ENCODE measurements at places on chromosomes 11 and 22.

DNA sequence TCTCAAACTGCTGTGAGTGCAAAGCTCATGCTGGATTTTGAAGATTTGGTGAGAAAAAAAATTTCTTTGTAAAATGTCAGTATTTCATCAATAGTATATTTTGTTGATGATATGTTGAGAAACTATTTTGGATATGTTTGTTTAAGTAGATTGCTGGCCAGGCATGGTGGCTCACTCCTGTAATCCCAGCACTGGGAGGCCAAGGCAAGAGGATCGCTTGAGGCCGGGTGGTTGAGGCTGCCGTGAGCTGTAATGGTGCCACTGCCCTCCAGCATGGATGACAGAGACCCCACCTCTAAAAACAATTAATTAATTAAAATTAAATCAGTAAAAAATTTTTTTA is 6.9 kb upstream of the IFITM3 start:
- DNase-seq: no peak

GRCh38 chr22:39468487-39469325 is 11.9 kb downstream of the MGAT3 start:
- no peak for DNase-seq

- no peak for DNase-seq
Observed at GRCh38 chr11:75468534-75469340, 35.7 kb upstream of the KLHL35 start.

- no peak for DNase-seq
Observed at GRCh38 chr22:30452861-30453260, 19.0 kb downstream of the SEC14L3 start.

GRCh38 chr11:73226297-73227006 is 8.4 kb downstream of the P2RY2 start:
- DNase-seq: no peak

DNA sequence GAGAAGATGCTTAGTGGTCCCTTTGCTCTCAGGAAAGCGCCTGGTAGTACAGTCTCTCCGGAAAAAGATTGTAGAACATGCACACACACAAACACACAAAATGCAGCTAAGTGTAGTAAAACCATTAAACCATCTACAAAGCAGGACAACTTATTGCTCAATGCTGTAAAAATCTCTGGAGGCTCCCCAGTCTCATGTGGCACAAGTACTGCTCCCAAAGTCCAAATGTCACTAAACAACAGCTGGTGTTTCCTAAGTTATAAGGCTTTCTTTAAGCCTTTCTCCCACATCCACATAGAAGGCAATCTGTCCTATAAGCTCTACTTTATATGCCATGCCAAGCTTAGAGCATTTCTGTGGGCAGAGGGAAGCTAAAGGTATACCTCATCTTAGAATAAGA is 32.9 kb downstream of the CDON start:
- no peak for DNase-seq

- DNase-seq: no peak
Observed at GRCh38 chr11:121714351-121714750, 261.6 kb upstream of the SORL1-AS1 start.

DNA sequence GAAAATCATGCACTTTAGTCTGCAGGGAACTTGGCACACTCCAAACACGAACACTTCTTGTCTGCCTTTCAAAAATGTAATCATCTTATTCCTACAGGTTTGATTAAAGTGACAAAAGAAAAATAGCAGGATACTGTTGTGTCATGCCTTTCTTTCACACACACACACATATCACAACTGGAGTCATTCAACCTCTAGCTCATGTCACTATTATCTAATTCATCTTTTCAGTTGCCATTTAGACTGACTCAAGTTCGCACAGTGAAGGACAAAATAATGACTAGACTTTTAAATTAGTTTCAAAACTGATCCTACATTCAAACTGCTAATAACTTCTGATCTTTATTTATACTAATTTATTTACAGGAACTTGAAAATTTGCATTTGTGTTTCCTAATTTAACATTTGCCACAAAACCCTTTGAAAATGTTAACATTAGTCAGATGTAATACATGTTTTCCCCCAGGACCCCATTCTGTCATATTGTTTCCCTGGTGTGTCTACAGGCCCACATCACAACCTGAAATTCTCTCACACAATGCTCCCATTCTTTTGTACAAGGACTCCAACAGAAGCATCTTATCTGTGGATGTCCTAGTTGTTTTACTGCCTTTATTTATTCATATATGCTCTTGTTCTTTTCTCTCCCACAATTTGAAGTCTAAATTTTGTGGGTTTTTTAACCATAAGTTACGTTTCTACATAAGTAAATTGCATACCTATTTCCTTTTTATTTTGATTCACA is 171.1 kb downstream of the GRIA4 start:
- DNase-seq: no peak

- DNase-seq: no peak
Observed at GRCh38 chr11:62919898-62920640, 1.1 kb downstream of the CHRM1 start.

DNA sequence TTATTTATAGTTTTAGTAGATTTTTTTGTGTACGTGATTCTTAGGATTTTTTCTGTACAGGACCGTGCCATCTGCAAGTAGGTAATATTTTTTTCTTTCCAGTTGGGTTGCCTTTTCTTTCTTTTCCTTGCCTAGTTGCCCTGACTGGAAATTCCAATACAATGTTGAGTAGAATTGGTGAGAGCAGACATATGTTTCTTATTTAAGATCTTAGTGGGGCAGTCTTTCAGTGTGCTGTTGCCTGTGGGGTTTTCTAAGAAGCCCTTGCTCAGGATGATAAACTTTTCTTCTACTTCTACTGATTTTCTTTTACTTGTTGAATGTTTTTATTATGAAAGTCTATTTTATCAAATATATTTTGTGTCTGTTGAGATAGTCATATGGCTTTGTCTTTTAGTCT is 33.0 kb downstream of the ATXN10 start:
- no peak for DNase-seq

DNA sequence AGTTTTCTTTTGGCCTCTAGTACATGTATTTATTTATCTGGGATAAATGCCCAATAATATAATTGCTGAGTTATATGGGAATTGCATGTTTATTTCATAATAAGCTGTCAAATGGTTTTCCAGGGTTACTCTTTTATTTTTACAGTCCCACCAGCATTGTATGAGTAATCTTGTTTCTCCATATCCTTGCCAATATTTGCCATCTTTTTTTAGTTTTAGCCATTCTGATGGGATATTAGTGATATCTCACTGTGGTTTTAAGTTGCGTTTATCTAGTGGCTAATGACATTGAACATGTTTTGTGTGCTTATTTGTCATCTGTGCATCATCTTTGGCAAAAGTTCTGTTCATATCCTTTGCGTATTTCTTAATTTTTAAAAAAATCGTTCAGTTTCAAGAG is 372.8 kb upstream of the CCDC179 start:
- no peak for DNase-seq

DNA sequence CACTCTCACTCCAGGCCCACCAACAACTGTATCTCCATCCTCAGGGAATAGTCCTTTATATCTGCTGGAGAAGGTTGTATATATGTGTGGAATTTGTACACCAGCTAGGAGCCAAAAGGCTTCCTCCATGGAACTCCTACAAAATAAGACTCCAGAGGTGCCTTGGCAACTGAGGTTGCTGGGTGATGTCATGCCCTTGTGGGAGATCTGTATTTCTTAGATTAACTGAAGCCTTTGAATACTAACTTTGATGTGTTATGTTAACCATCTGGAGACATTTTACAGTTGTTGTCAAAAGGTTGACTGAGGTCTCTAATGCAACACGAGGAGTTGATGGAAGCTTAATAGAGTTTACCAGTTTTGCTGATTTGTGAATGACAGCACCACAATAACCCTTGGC is 139.5 kb upstream of the TTC12 start:
- no peak for DNase-seq

GRCh38 chr11:84894666-84895065 is 732.5 kb downstream of the DLG2 start:
- no peak for DNase-seq

GRCh38 chr11:102276783-102277182 is 40.5 kb upstream of the BIRC3 start:
- DNase-seq: no peak

GRCh38 chr11:65167656-65168055 is 2.4 kb upstream of the SPDYC start:
- DNase-seq: no peak

DNA sequence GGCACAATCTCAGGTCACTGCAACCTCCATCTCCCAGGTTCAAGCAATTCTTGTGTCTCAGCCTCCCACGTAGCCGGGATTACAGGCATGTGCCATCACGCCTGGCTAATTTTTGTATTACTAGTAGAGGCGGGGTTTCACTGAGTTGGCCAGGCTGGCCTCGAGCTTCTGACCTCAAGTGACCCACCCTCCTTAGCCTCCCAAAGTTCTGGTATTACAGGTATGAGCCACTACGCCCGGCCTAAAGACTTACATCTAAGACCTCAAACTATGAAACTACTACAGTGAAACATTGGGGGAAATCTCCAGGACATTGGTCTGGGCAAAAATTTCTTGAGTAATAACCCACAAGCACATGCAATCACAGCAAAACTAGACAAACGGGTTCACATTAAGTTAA is 13.8 kb upstream of the FAM181B start:
- no peak for DNase-seq

- no peak for DNase-seq
Observed at GRCh38 chr22:46684706-46685105, 53.3 kb downstream of the CERK start.

DNA sequence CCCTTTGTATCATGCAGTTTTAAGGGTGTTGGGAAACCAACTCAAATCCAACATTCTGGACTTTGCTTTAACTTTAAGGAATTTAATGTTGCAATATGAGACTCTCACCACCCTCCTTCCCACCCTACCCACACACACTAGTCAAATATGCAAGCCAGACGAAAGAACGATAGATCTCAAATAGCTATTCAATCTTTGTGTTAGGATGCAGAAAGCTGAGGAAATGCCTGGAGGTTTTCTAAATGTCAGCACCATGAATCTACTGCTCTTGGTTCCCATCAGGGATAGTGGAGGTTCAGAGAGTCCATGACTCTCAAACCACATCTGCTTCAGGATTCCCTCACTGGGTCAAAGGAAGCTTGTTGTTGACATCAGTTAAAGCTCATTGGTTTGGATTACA is 33.7 kb downstream of the EXPH5 start:
- DNase-seq: no peak

DNA sequence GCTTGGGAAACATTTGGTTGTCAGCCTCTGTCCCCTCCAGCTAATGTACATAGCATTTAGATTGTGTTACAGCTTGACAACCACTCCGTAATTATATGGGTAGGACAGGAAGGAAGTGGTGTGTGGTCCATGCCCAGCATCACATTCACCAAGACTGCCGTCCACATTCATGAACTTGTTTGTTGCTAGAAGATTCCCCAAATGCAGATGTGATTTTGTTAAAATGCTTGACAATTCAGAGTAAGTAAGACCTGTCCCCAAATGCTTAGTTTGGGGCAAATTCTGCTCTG is 1482.7 kb downstream of the TBC1D22A start:
- no peak for DNase-seq

DNA sequence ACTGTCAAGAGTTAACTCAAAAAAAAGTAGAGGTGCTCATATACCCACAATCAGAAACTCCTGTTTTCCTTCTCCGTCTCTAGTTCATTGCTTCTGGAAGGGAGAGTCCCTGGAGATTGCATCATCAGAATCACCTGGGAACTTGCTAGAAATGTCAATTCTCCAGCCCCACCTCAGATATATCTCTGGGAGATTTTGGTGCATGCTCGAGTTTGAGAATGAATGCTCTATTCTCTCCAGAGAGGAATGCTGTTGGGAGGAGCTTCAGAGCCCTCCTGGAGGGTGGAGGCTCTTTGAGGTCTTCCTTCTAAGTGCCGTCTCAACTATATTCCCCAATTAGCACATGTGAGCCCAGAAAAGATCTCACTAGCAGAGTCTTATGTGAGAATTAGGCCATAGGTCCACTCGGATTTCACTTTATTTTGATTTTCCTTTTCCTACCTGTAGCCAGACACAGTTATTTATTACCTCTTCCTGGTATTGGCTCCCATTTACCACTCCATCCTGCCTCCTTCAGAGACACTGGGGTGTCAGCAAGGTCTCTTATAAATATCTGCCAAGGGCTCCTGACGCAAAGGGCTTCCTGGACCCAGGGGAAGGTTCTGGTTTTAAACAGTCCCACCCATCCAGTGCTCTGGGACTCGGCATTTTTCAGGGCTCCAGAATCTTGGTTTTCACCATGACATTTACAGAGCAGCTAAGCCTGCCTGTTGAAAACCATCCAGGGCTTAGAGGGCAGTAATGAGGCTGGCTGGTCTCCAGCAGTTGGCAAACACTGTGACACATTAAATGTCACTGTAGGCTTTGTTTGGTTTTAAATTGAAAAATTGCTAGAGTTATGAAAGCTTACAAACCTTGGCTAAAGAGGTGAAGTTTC is 136.2 kb downstream of the CD44 start:
- no peak for DNase-seq

DNA sequence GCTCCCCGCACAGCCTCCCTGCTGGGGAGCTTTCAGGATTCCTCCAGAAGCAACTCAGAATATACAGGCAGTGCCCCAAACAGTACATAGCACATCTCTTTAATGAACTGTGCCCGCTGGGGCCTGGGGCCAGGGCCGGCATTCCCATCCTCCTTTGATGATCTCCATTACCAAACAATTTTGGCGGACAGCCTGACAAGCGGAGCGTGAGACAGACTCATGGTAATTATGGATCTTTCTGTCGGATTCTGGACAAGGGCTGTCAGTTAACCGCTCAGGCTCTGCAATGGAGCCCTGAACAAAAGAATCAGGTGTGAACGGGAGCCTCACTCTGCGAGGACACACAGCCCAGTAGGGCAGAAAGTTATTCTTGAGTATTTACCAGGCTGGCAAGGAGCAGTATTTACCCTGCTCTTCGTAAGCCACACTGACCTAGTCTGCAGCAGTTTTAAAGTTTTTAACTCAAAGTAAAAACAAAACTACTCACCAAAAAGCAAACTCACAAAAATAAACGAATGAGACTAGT is 174.0 kb downstream of the TBC1D22A start:
- DNase-seq: no peak

DNA sequence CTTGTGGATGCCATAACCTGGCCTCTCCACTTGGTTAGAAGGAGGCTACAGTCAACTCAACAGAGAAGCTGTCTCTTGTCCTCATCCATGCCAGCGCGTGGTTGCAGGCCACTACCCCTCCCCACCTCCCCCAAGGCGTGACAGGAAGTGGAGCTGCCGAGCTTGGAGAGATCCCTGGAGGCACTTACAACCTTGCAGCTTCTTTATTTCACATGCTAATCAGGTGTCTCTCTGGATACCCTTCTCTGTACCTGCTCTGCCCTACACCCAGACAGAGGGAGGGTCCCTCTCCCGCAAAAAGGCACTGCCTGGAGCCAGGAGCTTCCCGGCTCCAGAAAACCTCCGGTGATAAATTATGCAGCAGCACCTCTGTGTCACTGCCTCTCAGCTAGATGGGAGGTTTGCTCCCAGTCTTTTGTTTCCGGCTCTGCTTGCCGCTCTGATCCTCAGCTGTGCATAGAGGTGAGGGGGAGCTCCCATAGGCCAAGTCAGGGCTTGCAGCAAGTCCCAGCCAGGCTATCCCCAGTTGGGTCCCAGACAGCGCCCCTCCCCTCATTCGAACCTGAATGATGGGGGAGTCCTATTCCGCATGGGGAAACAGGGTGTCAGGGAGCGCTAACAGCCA is 5.7 kb downstream of the LRP4 start:
- no peak for DNase-seq

- DNase-seq: no peak
Observed at GRCh38 chr11:12680246-12680939, 6.2 kb downstream of the TEAD1 start.

- no peak for DNase-seq
Observed at GRCh38 chr11:64858467-64859263, 14.2 kb upstream of the CDC42BPG start.
